ENCODE measurements at places on chromosomes 16 and 17. TPM values are rescaled to one million over a fixed set of nuclear protein-coding genes. Genes with fewer than 3 reads are reported as not detected.
A peak's percentile ranks its signal among the peaks of the same experiment; 100 is the strongest.

- no peak for DNase-seq
These were observed 34.5 kb downstream of the MAP1LC3B start for GRCh38 chr16:87426423-87427215.

DNA sequence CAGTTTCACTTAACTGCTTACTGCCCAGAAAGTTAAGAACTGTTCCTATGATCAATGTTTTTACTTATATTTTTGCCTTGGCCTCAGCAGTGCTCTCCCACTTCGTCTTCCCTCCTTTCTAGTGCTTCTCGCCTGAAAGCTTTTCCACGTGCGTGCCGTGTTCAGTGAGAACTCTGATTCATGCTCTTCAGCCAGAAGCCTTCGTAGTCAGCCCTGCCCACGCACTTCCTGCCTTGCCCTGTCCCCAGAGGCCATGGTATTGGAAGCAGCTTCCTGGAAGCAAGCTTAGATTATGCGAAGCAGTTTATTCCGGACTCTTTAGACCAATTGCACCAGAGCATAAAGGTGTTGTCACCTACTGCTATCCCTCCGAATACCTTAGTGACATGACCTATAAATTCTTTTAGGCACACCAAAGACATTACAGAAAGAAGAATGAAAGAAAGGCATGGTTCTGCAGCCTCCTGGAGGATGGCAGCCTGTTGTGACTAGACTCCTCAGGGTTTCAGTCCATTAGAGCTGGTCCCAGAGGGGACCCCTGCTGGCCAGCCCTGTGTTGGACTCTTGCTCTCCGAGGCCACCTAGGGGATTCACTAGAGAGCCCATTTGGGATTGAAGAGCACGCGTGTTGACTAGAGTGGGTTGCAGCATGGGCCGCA is 105.2 kb downstream of the RPTOR start:
- peak; percentile 68 for DNase-seq

DNA sequence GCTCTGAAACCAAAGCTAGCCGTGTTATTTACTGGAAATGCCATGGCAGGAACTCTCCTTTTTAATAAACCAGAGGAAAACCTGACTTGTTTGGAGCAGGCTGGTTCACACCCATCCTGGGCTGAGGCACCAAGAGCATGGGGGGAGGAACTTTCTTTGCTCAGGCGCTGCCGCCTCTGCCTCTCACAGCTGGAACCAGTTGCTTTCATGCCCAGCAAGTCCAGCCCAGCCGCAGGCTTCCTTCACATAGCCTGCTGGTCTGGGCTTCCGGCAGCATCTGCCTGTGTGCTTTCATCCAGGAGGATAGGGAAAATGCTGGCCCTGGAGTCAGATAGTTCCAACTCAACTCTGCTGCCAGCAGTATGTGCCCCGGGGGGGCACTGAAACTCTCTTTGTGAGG is 88.1 kb upstream of the ASIC2 start:
- DNase-seq = no peak

- no peak for DNase-seq
These were observed 61.2 kb upstream of the RPH3AL start for GRCh38 chr17:413706-414380.

- no peak for DNase-seq
These were observed 125.3 kb upstream of the FOXF1 start for GRCh38 chr16:86384980-86385379.

- DNase-seq = no peak
These were observed 62.6 kb downstream of the ENGASE start for GRCh38 chr17:79137015-79137788.

The NOL11 gene
- total RNA-seq = 22.6 TPM

The HS3ST6 gene
- total RNA-seq = not detected

The HOXB13 gene
- not detected for total RNA-seq

The METTL23 gene
- total RNA-seq = 21.0 TPM

The WSCD1 gene
- total RNA-seq = 11.6 TPM

All from left ventricle myocardium superior (tissue), 1 donor.